ENCODE measurements at places on chromosomes 12 and 14. TPM values are rescaled to one million over a fixed set of nuclear protein-coding genes. Genes with fewer than 3 reads are reported as not detected.
A peak's percentile ranks its signal among the peaks of the same experiment; 100 is the strongest.

- no peak overlapping the region for H3K4me3 ChIP-seq
- peaks cover 65% of the 10 kb centered on the region for H3K36me3 ChIP-seq
- no peaks in the 10 kb centered on the region for H3K27me3 ChIP-seq
- DNase-seq = no peak
- no peaks in the 10 kb centered on the region for H3K4me1 ChIP-seq
These were observed 12.3 kb downstream of the PRPF39 start for GRCh38 chr14:45096218-45096617.

The DHH gene
- total RNA-seq = 2.1 TPM

The KRT79 gene
- 5.4 TPM for total RNA-seq

The NEUROD4 gene
- total RNA-seq = not detected

DNA sequence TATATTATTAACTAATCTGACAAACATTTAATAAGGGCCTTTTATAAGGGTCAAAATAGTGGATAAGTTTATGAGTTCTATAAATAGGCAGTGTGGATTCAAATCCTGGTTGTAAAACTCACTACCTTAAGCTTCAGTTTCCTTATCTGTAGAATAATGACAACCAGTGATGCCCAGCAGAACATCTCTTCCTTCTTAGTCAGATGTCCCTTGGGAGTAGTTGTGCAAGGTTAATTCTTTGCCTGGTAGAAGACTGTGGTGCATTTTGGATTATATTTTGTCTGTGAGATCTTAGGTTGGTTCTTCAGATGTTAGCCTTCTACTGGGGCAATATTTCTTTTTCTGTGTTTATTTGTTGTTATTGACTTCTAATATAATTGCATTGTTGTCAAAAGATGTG is 59.5 kb downstream of the ARID2 start:
- no peak overlapping the region for H3K4me3 ChIP-seq
- H3K27ac ChIP-seq = no peak overlapping the region
- no peak for DNase-seq
- H3K27me3 ChIP-seq = no peaks in the 10 kb centered on the region
- no peaks in the 10 kb centered on the region for H3K4me1 ChIP-seq
- H3K36me3 ChIP-seq = no peaks in the 10 kb centered on the region

GRCh38 chr12:106127338-106128126 is 11.2 kb downstream of the NUAK1 start:
- no peak for DNase-seq
- H3K27me3 ChIP-seq = no peaks in the 10 kb centered on the region
- peak overlapping the region; percentile 42 for H3K27ac ChIP-seq
- no peak overlapping the region for H3K4me3 ChIP-seq

- no peaks in the 10 kb centered on the region for H3K4me1 ChIP-seq
- H3K4me3 ChIP-seq = no peak overlapping the region
- no peak for DNase-seq
- H3K27me3 ChIP-seq = no peaks in the 10 kb centered on the region
These were observed 28.8 kb downstream of the POLE start for GRCh38 chr12:132658149-132658894.

- no peak overlapping the region for H3K4me3 ChIP-seq
- no peaks in the 10 kb centered on the region for H3K27me3 ChIP-seq
- no peaks in the 10 kb centered on the region for H3K36me3 ChIP-seq
- no peaks in the 10 kb centered on the region for H3K4me1 ChIP-seq
- H3K27ac ChIP-seq = no peak overlapping the region
These were observed 6.9 kb downstream of the C12orf75 start for GRCh38 chr12:105337391-105337790.

GRCh38 chr12:93005928-93006392 is 76.9 kb upstream of the EEA1 start:
- no peak overlapping the region for H3K27ac ChIP-seq
- H3K36me3 ChIP-seq = no peaks in the 10 kb centered on the region
- H3K27me3 ChIP-seq = no peaks in the 10 kb centered on the region
- no peaks in the 10 kb centered on the region for H3K4me1 ChIP-seq

The EIF2S3B gene
- 0.52 TPM for total RNA-seq

The DACT1 gene
- 5.2 TPM for total RNA-seq

- no peak overlapping the region for H3K4me3 ChIP-seq
- H3K36me3 ChIP-seq = no peaks in the 10 kb centered on the region
- H3K27ac ChIP-seq = no peak overlapping the region
These were observed 21.6 kb downstream of the SPATS2 start for GRCh38 chr12:49388682-49389386.

The NKX2-1 gene
- 177 TPM for total RNA-seq

GRCh38 chr14:91331721-91332120 is 85.9 kb downstream of the CCDC88C start:
- H3K36me3 ChIP-seq = no peaks in the 10 kb centered on the region
- no peak overlapping the region for H3K27ac ChIP-seq
- DNase-seq = no peak
- no peak overlapping the region for H3K4me3 ChIP-seq
- no peaks in the 10 kb centered on the region for H3K27me3 ChIP-seq

The ADAM21 gene
- total RNA-seq = not detected

GRCh38 chr12:105626653-105627052 is 296.2 kb downstream of the C12orf75 start:
- DNase-seq = no peak
- no peaks in the 10 kb centered on the region for H3K36me3 ChIP-seq
- no peak overlapping the region for H3K27ac ChIP-seq
- H3K4me1 ChIP-seq = no peaks in the 10 kb centered on the region
- no peak overlapping the region for H3K4me3 ChIP-seq
- H3K27me3 ChIP-seq = no peaks in the 10 kb centered on the region

DNA sequence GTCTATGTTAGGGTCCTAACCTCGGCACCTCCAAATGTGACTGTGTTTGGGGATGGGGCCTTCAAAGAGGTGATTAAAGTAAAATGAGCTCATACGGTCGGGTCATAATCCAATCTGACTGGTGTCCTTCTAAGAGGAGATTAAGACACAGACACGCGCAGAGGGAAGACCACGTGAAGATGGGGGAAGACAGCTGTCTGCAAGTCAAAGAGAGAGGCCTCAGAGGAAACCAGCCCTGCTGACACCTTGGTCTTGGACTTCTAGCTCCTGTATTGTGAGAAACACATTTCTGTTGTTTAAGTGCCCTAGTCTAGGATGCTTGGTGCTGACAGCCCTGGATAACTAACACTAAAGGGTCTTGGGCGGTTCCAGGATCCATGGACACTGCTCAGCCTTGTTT is 109.6 kb downstream of the DICER1 start:
- DNase-seq = no peak
- no peak overlapping the region for H3K27ac ChIP-seq
- no peaks in the 10 kb centered on the region for H3K36me3 ChIP-seq
- no peak overlapping the region for H3K4me3 ChIP-seq

GRCh38 chr12:72390146-72390545 is 118.0 kb downstream of the TRHDE start:
- no peaks in the 10 kb centered on the region for H3K4me1 ChIP-seq
- H3K27me3 ChIP-seq = no peaks in the 10 kb centered on the region
- H3K27ac ChIP-seq = no peak overlapping the region
- no peak for DNase-seq
- H3K36me3 ChIP-seq = no peaks in the 10 kb centered on the region

- no peaks in the 10 kb centered on the region for H3K27me3 ChIP-seq
- H3K4me3 ChIP-seq = no peak overlapping the region
- no peak for DNase-seq
- no peaks in the 10 kb centered on the region for H3K36me3 ChIP-seq
- H3K27ac ChIP-seq = no peak overlapping the region
These were observed 434.1 kb downstream of the NOVA1 start for GRCh38 chr14:26163761-26164160.

The TM7SF3 gene
- total RNA-seq = 68.9 TPM

DNA sequence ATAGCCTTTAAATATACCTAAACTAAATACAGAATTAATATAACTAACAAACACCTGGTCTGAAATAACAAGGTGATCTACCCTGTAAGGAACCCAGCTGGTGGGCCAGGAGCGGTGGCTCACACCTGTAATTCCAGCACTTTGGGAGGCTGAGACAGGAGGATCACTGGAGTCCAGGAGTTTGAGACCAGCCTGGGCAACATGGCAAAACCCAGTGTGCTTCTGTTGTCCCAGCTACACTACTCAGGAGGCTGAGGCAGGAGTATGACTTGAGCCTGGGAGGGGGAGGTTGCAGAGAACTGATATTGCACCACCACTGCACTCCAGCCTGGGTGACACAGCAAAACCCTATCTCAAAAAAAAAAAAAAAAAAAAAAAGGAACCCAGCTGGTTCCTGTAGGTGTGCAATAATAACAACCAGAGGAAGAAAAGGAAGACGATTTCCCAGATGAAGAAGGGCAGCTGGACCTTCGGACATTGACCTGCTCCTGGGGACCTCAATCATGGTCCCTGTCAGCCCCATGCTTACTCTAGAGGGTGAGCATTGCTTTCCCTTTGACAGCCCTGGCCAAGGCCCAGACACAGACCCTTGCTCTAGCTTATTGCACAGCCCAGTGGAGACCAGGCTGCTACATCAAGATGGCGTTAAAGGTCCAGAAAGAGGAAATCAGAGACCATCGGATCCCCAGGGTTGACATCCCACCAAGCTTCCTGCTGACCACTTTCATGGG is 5.4 kb downstream of the FOS start:
- peak overlapping the region; percentile 100 for H3K27ac ChIP-seq
- H3K4me3 ChIP-seq = no peak overlapping the region
- peak; percentile 56 for DNase-seq
- peaks cover 21% of the 10 kb centered on the region for H3K36me3 ChIP-seq

GRCh38 chr14:55277972-55278740 is 6.9 kb downstream of the FBXO34 start:
- H3K36me3 ChIP-seq = no peaks in the 10 kb centered on the region
- peak overlapping the region; percentile 3 for H3K27ac ChIP-seq

GRCh38 chr14:105865266-105865903 is 339.0 kb downstream of the TMEM121 start:
- no peaks in the 10 kb centered on the region for H3K36me3 ChIP-seq
- no peaks in the 10 kb centered on the region for H3K4me1 ChIP-seq
- H3K4me3 ChIP-seq = no peak overlapping the region
- no peak overlapping the region for H3K27ac ChIP-seq
- DNase-seq = no peak
- H3K27me3 ChIP-seq = peaks cover 19% of the 10 kb centered on the region

GRCh38 chr12:49974231-49974675 is 1.5 kb downstream of the AQP6 start:
- no peaks in the 10 kb centered on the region for H3K27me3 ChIP-seq
- no peak overlapping the region for H3K27ac ChIP-seq
- no peaks in the 10 kb centered on the region for H3K4me1 ChIP-seq
- peak; percentile 85 for DNase-seq
- H3K36me3 ChIP-seq = no peaks in the 10 kb centered on the region

DNA sequence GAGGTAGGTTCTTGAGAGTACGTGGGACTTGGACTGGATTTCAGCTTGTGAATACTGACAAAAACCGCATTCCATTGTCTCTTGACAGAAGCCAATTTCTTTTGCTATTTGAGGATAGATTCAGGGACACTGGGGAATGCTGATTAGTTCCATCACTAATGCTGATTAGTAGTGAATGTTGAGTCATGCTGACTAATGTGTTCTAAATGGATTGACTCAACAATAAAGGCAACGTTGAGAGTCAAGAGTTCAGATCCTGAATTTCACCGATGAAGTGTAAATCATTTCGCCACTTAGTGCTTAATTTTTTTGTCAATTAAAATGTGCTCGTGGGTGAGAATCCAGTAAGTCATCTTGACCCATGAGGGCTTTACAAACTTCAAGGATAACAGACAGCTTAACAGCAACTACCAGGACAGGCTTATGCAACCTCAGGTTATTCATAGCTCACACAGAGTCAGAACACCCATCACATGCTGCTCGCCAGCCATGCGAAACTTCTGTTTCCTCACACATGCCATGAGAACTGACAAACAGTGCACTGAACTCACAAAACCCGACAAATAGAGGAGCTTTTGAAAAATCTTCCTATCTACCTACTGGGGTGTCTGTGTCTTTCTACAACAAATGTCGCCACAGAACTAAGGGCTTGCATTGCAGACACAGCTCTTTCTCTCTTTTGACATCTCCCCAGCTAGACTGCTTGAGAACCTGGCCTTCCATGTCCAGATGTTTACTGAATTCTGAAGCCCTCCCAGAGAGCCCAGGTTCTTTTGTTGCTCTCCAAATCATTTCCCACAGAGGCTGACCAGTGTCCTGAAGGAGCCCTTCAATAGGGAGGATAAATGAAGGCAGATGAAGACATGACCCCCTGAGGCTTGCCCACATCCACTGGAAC is 316.4 kb downstream of the ZFP36L1 start:
- H3K4me3 ChIP-seq = no peak overlapping the region
- no peaks in the 10 kb centered on the region for H3K27me3 ChIP-seq
- no peaks in the 10 kb centered on the region for H3K36me3 ChIP-seq

The TGFB3 gene
- total RNA-seq = 25.4 TPM

GRCh38 chr12:27337376-27337775 is 4.7 kb downstream of the BMAL2 start:
- H3K27ac ChIP-seq = no peak overlapping the region
- no peak overlapping the region for H3K4me3 ChIP-seq
- no peak for DNase-seq
- H3K36me3 ChIP-seq = no peaks in the 10 kb centered on the region
- H3K27me3 ChIP-seq = peaks cover 3% of the 10 kb centered on the region

- peaks cover 81% of the 10 kb centered on the region for H3K4me1 ChIP-seq
- no peaks in the 10 kb centered on the region for H3K36me3 ChIP-seq
- DNase-seq = no peak
- H3K4me3 ChIP-seq = no peak overlapping the region
- H3K27ac ChIP-seq = peak overlapping the region; percentile 90
These were observed 1.6 kb downstream of the LTB4R start for GRCh38 chr14:24312736-24313507.

The DNAH10 gene
- total RNA-seq = 0.23 TPM

DNA sequence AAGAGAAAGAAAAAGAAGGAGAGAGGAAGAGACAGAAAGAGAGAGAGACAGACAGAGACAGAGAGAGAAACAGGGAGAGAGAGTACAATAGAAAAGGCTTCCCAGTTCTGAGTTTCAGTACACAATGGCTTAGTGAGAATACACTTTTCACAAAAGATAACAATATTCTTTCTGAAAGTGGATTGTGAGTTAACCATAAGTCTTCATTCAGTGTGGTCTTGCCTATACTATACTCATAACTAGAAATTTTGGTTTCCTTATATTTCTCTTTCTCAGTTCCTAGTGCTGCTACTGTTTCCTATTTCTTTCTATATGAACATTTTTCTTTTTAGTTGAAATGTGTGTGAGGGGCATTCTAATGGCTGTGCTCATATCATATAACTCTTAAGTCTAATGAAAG is 9.3 kb downstream of the CD163L1 start:
- no peak overlapping the region for H3K4me3 ChIP-seq
- no peaks in the 10 kb centered on the region for H3K4me1 ChIP-seq
- no peak overlapping the region for H3K27ac ChIP-seq
- H3K27me3 ChIP-seq = peaks cover 3% of the 10 kb centered on the region

- DNase-seq = no peak
- H3K36me3 ChIP-seq = no peaks in the 10 kb centered on the region
- no peaks in the 10 kb centered on the region for H3K27me3 ChIP-seq
- H3K4me3 ChIP-seq = peak overlapping the region; percentile 18
- peak overlapping the region; percentile 43 for H3K27ac ChIP-seq
These were observed 87.9 kb upstream of the METAP2 start for GRCh38 chr12:95386051-95386450.
